ENCODE measurements at places on chromosomes 7 and 10.

DNA sequence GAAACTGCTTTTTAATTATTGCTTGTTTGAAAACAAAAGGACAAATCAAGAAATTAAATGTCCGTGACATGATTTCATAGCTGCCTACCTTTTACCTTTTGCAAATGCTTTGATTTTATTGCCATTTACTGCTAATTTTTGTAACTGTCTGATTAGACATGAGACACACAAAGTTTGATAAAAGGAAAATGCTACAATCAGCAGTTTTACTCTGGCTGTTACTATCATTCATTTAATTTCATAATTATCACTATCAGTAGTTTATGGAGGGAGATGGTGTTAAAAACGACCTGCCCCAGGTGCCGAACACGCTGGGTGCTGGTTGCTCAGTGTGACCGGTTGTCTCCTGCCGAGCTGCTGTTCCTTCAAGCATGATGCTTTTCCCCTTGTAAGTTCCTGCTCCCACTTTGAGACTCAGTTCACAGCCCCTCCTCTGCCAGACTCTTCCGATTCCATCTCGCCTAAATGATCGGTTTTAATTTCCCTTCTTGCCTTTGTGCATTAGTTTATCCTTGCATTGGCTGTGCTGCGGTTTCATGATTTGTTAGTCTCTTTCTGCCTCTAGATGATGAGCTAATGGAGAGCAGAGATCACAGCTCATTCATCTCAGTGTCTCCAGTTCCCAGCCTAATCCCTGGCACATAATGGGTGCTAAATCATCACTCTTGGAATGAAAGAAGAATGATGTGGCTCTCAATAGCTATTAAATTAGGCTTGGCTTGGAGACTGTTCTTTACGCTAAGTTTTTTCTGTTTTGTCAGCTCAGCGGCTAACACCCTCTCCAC is 110.6 kb downstream of the PFKFB3 start:
- no peak for DNase-seq

DNA sequence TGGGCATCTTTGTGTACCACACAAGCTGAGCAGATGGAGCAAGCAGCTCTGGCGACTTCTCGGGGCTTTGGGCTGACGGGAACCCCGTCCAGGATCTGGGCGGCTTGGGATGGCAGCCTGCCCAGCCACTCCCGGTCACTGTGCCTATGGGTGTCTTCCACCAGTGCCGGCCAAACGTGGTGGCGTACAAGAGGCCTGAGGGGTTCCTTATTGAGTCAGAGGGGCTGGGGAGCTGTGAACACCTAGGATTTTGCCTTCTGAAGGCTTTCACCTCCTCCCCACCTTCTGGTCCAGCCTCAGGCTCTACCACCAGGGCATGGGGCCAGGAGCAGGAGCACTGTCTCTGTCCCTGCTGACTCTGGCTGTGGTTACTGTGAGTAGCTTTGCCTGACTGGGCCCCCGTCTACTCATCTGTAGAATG is 71.8 kb upstream of the PPIF start:
- no peak for DNase-seq

DNA sequence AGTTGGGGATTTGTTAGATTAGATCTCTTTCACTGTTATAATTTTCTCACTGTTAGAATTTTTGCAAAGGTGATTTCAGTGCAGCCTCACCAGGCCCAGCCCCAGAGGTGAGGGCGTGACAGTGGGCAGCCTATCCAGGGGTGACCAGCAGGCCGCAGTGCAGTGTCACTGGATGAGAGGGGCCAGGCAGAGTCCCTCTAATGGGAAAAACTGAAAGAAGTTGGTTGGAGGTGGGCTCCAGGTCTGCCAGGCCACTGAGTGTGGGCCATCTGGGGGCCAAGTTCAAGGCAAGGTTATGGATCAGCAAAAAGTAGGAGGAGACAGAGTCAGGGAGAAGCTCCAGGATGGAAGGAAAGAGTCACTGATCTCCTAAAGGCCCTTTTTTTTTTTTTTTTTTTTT is 90.5 kb upstream of the SDK1 start:
- no peak for DNase-seq

- DNase-seq: no peak
Measured at GRCh38 chr10:75525067-75525466, 93.6 kb downstream of the LRMDA start.

DNA sequence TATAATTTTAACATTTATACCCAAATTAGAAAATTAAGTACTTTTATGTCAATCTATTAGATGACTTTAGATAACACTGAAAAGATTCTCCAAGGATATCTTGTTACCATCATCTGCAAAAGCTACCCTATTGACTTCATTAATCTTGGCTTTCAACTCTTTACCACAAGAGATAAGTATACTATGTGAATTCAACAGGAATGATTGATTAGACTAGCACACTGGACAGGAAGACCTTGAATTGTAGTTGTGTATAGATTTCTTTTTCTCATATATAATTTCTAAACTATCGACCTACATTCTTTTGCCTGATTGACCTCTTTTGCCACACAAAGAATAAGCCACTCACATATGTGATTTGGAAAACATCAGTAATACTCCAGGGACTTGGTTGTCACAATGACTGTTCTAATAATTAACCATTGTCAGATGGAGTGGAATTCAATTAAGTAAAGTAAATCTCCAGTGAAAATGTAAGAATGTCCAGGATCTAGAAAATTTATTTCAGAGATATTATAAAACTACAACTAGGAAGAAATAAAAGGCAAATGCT is 1132.0 kb downstream of the SORCS1 start:
- no peak for DNase-seq

GRCh38 chr10:110802551-110803238 is 69.0 kb upstream of the PDCD4 start:
- DNase-seq: peak; percentile 2

GRCh38 chr10:5625992-5626777 is 40.2 kb downstream of the ASB13 start:
- no peak for DNase-seq

Measured in activated CD8-positive, alpha-beta memory T cell treated with anti-CD3 and anti-CD28 coated beads for 1 hour (primary cell).